ENCODE measurements at places on chromosomes 4 and X.

- no peak for DNase-seq
These were observed 15.8 kb upstream of the KLF8 start for GRCh38 chrX:56216332-56216731.

DNA sequence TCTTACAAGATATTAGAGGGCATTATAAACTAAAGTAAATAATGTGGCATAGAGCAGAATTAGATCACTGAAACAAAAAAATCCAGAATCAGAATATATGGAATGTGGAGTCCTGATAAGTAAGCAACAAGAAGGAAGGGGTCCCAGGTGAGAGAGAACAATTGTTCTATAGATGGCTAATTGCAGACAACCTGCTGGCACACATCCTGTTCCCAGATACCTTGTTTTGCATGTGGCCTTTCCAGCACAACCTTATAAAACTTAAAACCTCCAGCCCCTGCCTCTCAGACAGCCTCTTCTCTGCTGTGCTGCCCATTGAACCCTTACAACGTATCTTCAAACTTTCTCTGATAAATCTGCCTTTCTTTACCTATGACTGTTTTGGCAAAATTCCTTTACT, 4.7 kb upstream of the ZNF674 start:
- no peak for DNase-seq

DNA sequence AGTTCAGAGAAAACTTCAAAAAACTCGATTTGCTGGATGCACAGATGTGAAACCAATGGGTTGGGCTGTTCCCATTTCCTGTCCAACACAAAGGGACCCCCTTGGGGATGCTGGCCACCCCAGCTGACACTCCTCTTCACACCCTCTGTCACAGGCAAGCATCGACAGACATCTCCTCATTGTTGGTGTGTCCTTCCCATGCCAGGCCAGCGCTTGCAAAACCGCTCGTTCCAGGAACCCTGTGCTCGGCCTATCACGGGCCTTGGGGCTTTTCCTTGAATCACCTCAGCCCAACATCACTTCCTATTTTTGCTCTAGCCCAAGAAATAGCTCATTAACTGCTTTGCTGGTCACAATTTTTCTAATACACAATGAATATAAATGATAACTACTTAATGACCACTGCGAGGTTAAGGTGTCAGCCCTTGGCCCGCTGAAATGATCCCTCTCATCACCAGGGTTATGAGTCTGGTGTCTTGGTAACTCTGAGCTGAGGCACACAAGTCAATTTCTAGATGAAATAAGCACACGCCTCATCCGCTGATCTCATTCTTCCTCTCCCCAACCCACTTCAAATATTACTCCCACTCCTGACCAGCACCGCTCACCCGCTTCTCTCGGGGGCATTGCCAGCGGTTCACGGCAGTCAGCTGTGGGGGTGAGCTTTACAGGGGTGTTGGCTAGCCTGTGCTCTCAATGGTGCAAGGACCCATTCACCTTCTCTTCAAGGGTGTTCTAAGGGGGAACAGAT, 32.3 kb downstream of the BCOR start:
- DNase-seq, result no peak

- DNase-seq, result no peak
These were observed 655.6 kb upstream of the PCDH10 start for GRCh38 chr4:132493476-132493875.

- DNase-seq, result no peak
These were observed 323.3 kb downstream of the DCTD start for GRCh38 chr4:182593864-182594263.

DNA sequence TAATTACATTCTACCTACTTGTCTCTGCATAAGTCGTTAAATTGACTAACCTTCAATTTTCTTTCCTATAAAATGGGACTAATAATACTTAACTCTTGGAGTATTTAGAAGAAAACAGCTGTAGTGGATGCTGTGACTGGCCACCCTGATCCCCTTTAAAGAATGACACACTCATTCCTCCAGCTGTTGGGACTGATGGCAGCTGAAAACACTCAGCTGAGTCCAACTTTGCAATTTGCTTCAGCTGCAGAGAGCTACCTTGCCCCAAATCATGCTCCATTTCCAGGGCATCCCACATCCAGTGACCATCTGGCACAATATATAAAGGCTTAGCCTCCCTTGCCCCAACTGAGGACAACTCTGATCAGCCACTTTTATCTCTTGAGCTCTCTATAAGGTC, 89.1 kb downstream of the MID1IP1 start:
- DNase-seq, result no peak

DNA sequence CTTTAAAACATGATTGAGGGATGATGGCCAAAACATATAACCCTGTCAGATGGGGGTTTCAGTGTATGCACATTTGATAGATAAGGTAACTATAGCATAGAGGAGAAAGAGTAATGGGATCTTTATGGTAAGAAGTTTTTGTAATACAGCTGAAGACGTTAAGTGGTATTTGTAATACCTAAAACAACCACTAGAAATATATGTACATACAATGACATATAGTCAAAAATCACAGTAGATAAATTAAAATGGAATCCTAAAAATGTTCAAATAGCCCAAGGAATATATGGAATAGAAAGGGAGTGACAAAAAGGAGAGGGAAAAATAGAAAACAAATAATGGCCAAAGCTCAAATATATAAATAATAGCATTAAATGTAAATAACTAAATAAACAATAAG, 371.3 kb upstream of the FSTL5 start:
- DNase-seq, result no peak

GRCh38 chr4:113285501-113285900, 236.0 kb downstream of the ANK2 start:
- no peak for DNase-seq

DNA sequence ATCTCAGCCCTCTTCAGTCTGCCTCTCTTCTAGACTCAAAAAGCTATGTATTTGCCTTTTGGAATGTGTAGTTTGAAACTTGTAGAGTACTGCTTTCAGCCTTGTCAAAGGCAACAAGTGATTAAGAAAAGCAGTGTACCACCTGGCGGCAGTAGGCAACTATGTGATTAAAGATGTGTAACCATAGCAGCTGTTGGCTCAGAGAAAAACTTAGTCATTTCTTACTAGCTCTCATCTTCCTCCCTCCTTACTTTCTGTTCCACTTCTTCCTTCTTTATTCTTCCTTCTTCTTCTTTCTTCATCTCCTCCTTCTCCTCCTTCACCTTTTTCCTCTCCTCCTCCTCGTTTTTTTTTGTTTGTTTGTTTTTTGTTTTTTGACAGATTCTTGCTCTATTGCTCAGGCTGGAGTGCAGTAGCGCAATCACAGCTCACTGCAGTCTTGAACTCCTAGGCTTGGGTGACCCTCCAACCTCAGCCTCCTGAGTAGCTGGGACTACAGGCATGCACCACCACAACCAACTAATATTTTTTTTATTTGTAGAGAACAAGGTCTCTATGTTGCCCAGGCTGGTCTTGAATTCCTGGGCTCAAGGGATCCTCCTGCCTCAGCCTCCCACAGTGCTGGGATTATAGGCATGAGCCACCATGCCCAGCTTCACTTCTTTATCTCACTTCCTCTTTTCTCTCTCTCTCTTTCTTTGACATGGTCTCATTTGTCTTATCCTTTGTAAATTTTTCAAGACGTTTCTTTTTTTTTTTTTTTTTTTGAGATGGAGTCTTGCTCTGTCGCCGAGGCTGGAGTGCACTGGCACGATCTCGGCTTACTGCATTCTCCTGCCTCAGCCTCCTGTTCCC, 32.6 kb downstream of the ABHD18 start:
- peak; percentile 7 for DNase-seq

- no peak for DNase-seq
These were observed 283.2 kb downstream of the DCHS2 start for GRCh38 chr4:154208424-154208823.
